ENCODE measurements at places on chromosomes 12 and 14.

GRCh38 chr14:99564256-99564925 is 39.6 kb downstream of the CCDC85C start:
- DNase-seq = no peak

DNA sequence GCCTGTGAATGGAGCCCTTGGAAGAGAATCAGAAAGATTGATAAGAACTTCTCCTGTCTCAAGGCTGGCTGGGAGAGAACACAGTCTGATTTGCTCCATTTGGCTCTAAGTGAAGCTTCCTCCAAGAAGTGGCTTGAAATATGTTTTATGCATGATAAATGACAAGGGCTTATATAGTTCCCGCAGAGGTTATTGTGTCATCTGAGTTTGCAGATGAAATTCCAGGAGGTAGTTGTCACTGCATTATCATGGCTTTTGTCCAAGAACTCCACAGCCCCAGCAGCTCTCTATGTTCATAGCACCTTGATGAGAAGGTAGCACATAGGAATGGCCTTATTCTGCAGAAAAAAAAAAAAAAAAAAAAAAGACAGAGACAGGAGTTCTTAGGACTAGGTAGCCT is 108.5 kb downstream of the DACT1 start:
- DNase-seq = no peak

- no peak for DNase-seq
These were observed at the start of gene TGM1 for GRCh38 chr14:24262821-24263733. TGM1 (minus strand) TSS chr14:24263177; CDS start chr14:24262352, 825 bp downstream.

DNA sequence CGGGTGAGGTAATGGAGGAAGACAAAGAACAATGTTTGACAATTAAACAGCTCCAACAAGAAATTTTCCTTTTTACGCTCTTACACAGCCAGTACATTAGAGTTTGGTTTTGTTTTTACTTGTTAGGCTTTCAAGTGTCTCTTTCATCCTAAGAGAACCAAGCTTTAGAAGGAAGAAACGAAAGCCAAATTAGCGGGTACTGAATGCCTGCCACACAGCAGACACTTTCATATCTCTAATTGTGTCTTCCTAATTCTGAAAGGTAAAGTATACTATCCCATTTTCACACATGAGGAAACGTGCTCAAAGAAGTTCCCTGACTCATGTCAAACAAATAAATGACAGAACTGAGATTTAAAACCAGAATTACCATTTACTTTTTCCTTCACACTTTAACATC is 65.0 kb downstream of the CDK17 start:
- no peak for DNase-seq

GRCh38 chr14:100312877-100313400 is 6.7 kb upstream of the SLC25A29 start:
- DNase-seq = no peak

DNA sequence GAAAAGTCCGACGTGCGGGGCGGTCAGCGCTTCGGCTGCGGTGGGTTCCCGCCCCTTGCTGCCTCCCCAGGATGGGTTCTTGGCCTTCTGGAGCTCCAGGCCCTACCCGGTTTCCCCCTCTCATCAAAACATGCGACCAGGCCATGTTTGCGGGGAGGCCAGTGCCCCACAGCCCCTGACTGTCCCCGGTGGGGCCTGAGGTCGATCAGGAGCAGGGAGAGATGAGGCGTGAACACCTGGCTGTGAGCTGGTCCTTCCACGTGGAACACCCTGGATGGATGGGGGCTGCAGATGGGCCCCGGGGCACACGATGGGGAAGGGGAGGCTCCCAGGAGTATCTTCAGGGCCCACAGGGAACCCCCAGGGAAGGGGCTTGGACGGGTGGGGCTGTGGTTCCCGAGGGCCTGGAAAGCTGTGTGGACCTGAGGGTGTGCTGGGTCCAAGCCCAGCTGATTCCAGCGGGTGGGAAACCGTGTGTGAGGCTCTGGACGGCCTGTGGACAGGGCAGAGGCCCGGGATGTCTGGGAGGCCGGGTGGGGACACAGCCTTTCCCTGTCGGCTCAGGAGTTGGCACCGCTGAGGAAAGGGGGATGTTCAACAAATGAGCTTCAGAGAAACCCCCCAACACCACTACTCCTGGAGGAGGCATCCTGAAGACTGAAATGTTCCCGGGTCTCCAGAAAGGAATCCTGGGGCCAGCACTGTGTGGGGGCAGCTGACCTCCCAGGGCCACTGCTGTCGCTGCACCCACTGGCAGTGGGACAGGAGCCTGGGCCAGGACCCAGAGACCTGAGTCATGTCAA is 187.0 kb upstream of the C14orf180 start:
- DNase-seq = no peak

DNA sequence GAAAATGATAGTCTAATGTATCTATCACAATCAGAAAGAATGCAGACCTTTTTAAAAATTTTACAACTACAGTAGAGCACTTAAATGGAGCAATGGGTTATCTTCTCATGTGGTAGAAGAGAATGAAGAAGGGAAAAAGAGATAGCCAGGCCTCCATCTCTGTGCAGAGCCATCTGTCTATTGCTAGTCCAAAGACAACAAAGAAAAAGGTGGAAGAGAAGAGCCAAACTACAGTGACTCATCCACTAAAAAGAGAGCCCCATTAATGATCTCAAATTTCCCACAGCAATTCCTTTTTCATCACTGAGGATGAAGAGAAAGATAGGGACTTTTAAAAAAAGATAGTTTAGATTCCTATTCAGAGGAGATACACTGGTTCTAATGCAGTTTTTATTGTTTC is 232.9 kb downstream of the ATXN7L3B start:
- DNase-seq = no peak

DNA sequence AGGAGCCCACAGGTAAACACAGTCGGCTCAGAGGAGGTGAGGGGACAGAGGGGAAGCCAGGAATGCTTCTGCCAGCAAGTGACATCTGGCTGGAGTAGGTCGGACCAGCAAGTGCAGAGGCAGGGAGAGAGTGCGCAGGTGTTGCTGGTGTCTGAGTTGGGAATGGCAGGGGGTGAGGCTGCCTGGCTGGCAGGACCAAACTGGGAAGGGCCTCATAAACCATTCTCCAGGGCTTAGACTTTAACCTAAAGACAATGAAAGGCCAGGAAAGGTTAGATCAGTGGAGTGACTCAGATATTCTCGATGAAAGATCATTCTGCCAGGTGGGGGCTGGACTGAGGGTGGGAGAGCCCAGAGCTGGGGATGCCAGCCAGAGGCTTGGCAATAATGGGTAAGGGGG is 66.4 kb downstream of the ITPK1 start:
- DNase-seq = no peak

GRCh38 chr12:53069621-53070410 is 9.4 kb downstream of the SPRYD3 start:
- DNase-seq = no peak

GRCh38 chr12:108484845-108485244 is 30.2 kb upstream of the FICD start:
- DNase-seq = no peak

GRCh38 chr14:56809270-56810146 is 771 bp downstream of the OTX2 start:
- DNase-seq = no peak

- DNase-seq = no peak
These were observed 25.0 kb downstream of the RBM19 start for GRCh38 chr12:113941208-113941486.

GRCh38 chr12:47017041-47017713 is 62.2 kb upstream of the PCED1B start:
- DNase-seq = no peak

- DNase-seq = no peak
These were observed 2.1 kb upstream of the GPD1 start for GRCh38 chr12:50101663-50102062.
